ENCODE measurements at places on chromosomes 2 and 18. TPM values are rescaled to one million over a fixed set of nuclear protein-coding genes. Genes with fewer than 3 reads are reported as not detected.

The DES gene
- not detected for total RNA-seq

The TSN gene
- 27.8 TPM for total RNA-seq

The LBH gene
- 1.8 TPM for total RNA-seq

The SEPTIN10 gene
- 33.1 TPM for total RNA-seq

The CRYGC gene
- not detected for total RNA-seq

The KYNU gene
- 48.3 TPM for total RNA-seq

The RAB6C gene
- total RNA-seq: not detected

The VAMP8 gene
- 22.0 TPM for total RNA-seq

The TPRKB gene
- total RNA-seq: 63.8 TPM

The BOK gene
- total RNA-seq: 8.0 TPM

The NFATC1 gene
- total RNA-seq: 2.7 TPM

The CHRNA1 gene
- total RNA-seq: not detected

The C1GALT1C1L gene
- total RNA-seq: 1.1 TPM

The SLC20A1 gene
- total RNA-seq: 209 TPM

The ASAP2 gene
- 18.2 TPM for total RNA-seq

The AAK1 gene
- 20.8 TPM for total RNA-seq
